ENCODE measurements at places on chromosomes 7 and 10. TPM values are rescaled to one million over a fixed set of nuclear protein-coding genes. Genes with fewer than 3 reads are reported as not detected.

The PRTFDC1 gene
- not detected for total RNA-seq

The SUN3 gene
- total RNA-seq, result 4.5 TPM

The RAB19 gene
- total RNA-seq, result 2.6 TPM

The FFAR4 gene
- not detected for total RNA-seq

The ZNF37A gene
- total RNA-seq, result 18.5 TPM

DNA sequence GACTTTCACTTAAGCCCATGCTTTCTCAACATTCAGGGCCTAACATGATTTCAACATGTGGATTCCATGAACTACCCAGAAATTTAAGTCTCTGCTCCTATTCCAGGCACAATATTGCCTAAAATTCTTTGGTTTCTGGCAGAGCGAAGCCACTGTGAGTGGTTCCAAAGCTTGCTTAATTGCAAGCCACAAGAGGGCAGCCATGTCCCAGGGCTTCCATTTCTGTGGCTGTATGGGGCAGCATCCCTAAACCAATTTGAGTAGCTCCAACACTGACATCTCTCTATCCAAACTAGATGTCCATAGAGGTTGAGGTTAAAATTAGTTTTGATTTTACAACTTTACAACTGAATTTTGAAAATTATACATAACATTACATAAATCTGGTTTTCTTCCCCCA lies 56.3 kb upstream of the MDFIC start:
- DNase-seq, result peak; percentile 46

- DNase-seq, result peak; percentile 23
These were observed 135.9 kb upstream of the PODXL start for GRCh38 chr7:131692131-131692960.
